Psoas muscle (tissue), 8 donors: ENCODE measurements at places on chromosomes 16 and 17.

- DNase-seq: no peak
Measured at GRCh38 chr17:60406887-60407286, 15.0 kb upstream of the USP32 start.

GRCh38 chr16:51151435-51151960 lies 428 bp upstream of the SALL1 start:
- no peak for DNase-seq

GRCh38 chr16:4373356-4373908 lies 1.8 kb downstream of the VASN start:
- no peak for DNase-seq

DNA sequence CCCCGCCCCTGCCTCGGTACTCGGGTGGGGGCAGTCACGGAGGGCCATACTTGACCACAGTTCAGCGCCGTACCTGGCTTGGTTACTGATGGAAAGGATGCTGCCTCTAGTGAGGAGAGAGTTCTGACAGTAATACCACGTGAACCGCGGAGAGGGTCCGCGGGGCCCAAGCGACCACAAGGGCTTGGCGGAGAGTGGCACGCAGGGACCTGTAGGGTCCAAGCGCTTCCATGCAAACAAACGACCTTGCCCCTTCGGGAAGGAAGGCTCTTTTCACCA lies 9.2 kb downstream of the KDM6B start:
- no peak for DNase-seq

- DNase-seq: no peak
Measured at GRCh38 chr17:33210285-33210684, 82.8 kb downstream of the ASIC2 start.

- no peak for DNase-seq
Measured at GRCh38 chr17:21233581-21234347, 19.4 kb downstream of the NATD1 start.

DNA sequence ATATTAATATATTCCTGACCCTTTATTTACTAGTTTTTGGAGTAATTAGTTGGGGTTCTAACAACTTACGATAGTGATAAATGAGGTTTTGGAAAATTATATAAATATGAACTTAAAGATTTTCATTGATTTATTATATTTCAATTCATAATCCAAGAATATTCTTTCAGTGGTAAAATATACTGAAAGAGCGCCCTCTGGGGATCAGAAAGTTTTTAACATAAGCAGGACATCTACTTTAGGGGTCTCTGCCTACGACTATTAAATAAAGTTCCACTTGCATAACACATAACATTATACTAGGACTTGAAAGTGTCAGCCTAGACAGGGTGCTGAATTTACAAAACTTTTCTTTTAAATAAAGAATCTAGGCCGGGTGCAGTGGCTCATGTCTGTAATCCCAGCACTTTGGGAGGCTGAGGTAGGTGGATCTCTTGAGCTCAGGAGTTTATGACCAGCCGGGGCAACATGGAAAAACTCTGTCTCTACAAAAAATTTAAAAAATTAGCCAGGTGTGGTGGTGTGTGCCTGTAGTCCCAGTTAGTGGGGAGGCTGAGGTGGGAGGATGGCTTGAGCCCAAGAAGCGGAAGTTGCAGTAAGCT lies 15.6 kb downstream of the RFWD3 start:
- no peak for DNase-seq

DNA sequence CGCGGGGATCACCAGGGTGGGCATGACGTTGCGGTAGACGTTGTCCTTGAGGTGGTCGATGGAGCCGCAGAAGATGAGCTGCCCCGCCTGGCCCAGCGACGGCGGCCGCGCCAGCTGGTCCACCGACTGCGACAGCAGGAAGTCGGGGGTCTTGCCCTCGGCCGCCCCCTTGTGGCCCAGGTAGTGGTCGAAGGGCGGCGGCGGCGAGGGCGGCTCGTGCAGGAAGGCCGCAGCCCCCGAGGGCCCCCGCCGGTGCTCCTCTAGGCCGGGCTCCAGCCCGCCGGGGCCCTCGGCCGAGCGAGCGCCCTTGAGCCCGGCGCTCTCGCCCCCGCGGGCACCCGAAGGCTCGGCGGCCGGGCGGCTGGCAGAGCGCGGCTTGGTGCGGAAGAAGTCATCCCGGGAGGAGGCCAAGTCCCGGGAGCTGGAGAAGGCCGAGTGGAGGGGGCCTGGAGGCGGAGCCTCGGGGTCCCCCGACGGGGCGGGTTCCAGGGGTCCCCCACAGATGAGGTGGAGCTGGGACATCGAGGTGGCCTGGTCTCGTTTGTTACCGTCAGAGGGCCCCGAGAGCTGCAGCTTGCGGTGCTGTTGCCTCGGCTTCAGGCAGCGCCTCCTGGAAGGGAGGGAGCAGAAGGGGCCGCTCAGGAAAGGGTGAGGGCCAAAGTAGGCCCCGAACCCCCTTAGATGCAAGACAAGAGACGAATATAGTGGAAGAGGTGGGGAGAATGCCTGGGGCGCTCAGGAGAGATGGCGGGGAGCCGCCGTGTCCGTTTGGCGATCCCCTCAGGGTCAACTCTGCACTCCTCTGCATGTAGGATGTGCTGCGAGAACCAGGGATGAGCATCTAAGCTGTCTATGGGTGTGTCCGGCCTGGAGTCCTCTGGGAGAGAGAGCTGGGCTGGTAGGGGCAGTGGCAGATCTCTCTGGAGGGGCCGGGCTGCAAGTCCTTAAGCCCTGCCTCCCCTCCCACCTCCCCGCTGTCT lies 8.8 kb downstream of the FAM171A2 start:
- no peak for DNase-seq

DNA sequence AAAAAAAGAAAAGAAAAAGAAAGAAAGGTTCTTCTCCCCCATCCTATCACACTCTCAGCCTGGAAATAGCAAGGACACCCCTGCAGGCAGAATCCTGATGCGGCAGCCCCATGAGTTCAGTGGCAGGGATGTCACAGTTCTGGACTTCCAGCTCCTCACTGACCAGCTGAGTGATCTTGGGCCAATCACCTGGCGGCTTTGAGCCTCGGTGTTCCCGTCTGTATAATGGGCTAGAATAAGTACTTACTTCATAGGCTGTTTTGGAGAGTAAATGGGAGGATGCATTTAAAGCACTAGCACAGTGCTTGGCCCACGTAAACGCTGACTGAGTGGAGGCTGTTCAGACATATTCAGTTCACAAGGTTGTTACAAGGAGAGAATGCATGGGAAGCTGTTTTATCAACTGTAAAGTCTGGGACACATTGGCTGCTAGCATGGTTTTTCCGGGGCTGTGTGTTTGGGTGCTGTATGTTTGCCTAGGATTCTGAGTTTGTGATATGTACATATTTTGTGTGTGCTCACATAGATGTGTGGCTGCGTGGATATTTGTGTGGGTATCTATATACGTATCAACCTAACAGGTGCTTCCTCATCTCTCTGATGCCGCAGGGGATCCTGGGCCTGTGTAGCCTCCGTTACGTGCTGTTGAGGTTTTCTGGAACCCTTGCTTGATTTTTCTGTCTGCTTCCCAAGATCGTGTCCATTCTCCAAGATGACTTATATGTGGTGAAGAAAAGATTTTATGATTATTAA lies 3.4 kb downstream of the BHLHA9 start:
- DNase-seq: no peak

GRCh38 chr16:15870011-15870410 lies 13.2 kb upstream of the MYH11 start:
- no peak for DNase-seq

DNA sequence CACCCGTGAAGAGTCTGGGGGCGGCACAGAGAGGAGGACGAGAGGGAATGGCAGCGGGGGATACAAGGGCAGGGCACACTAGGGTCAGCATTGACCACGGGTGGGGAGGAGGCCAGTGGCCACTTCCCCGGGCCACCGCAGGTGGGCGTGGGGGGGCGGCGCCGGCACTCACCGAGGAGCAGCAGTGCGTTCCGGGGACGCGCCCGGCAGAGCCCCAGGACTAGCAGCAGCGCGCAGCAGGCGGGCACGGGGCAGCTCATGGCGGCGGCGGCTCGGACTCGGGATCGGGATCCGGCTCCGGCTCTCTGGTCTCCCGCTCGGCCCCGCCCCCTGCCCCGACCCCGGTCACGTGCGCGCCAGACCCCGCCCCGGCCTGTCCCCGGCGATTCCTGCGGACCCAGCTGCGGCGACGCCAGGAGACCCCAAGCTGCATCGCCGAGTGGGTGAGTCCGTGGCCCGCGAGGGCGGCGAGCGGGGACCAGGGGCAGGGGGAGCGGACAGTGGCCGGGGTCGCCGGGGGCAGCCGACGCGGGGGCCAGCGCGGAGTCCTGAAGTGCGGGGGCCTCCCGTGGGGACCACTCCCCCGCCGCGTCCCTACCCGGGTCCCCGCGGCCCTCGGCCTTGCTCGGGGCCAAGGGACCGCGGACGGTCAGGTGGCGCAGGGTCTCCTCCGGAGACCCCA lies at the start of the genes SGSH and SLC26A11:
Gene SGSH, minus strand, starts transcription at position 280 of the 682 bp plus-strand sequence. Its CDS starts 20 bp downstream, at position 260.
Gene SLC26A11, plus strand, starts transcription at position 374 of the 682 bp plus-strand sequence. CDS start 1,134 bp downstream, outside the sequence.
- DNase-seq: peak; percentile 90

DNA sequence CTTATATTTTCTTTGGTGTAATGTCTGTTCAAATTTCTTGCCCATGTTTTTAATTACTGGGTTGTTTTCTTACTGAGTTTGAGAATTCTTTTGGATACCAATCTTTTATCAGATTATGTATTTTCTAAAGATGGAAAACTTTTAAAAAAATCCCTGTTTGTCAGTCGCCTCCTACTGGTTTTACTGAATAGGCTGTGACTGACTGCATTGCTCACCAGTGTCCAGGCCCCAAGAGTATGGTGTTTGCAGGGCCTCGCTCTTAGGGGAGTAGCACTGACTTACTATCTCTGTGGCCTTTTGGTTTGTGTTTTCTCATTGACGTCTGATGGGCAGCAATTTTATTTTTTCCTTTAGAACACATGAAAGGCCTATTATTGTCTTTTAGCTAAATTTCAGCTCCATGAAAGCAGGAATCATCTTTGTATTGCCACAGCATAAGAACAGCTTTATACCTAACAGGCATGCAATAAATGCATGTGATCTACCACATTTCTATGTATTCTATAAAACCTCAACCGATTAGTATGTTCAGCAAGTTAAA lies 188.4 kb downstream of the AATF start:
- no peak for DNase-seq

- no peak for DNase-seq
Measured at GRCh38 chr16:75576384-75576811, 10.2 kb downstream of the GABARAPL2 start.

DNA sequence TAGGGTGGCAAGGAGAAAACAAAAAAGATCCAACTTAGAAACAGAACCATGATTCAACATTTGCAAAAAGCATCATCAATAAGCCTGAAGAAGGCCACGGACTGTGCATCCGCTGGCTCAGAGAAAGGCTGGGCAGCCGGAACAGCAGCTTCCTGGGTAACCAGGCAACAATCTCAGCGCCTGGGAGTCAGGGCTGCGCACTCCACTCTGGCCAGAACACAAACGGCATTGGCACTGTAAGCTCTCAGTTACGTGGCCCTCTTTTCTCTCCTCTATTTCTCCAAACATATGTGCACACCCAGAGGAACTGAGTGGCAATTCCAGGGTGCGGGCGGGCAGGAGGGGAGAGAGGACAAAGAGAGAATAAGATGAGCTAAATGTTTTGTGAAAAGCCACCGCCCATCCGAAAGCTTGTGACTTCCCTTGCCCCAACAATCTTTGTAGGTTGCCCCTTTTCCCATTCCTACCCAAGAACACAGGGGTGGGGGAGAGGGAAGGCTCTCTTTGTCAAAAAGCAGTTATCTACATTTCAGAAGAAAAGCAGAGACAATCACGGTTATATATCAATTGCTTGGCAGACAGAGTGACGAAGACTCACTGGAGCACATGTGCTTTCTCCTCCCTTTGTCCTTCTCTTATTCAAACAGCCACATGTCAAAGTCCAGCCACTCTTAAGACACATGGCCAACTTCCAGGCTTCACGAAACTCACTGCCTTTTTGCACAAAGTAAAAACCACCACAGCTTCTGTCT lies 6.6 kb upstream of the GHDC start:
- no peak for DNase-seq

DNA sequence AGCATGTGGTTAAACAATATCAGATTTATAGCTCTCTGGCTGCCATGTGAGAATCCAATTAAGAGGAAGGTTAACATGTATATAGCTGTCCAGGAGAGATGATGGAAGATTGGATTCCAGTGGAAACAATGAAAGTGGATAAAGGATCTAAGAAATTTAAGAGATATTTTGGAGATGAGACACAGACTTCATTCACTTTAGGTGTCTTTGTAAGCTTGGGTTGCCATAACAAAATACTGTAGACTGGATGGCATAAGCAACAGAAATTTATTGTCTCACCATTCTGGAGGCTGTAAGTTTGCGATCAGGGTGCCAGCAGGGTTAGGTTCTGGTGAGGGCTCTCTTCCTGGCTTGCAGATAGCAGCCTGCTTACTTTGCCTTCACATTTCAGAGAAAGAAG lies 155.9 kb upstream of the MYOCD start:
- DNase-seq: no peak

DNA sequence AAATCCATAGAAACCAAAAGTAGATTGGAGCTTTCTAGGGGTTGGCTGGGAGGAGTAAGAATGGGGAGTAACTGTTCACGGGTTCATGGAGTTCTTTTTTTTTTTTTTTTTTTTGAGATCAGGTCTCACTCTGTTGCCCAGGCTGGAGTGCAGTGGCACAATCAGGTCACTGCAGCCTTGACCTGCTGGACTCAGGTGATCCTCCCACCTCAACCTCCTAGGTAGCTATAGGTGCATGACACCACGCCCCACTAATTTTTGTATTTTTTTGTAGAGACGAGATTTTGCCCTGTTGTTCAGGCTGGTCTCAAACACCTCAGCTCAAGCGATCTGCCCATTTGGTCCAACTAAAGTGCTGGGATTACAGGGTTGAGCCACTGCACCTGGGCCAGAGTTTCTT lies 1.5 kb downstream of the NMRAL1 start:
- DNase-seq: no peak

DNA sequence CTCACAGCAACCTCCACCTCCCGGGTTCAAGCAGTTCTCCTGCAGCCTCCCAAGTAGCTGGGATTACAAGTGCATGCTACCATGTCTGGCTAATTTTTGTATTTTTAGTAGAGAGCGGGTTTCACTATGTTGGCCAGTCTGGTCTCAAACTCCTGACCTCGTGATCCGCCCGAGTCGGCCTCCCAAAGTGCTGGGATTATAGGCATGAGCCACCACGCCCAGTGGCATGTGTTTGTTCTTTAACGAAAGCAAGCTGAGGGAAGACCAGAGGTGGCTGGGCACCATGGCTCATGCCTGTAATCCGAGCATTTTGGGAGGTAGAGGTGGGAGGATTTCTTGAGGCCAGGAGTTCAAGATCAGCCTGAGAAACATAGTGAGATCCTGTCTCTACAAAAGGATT lies 18.1 kb downstream of the TNFRSF13B start:
- no peak for DNase-seq

GRCh38 chr16:81786321-81786720 lies 7.2 kb downstream of the PLCG2 start:
- DNase-seq: no peak

DNA sequence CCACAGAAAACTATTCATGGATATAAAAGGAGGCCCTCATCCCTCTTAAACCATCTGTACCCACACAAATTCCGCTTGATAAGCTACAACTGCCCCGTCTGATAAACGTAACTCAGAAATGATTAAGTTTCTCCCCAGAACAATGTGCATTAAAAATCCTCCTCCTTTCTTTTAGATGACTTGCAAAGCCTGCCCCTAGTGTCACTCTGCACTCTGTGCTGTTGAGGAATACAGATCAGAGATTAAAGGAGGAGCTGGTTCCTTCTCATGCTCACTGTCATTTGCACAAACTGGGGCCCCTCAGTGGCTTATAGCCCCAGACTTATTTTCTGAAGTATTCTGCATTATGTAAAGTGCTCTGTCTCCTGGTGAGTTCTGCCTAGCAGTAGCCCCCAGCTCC lies 33.3 kb downstream of the CDRT15 start:
- DNase-seq: no peak
